Substantia nigra (tissue), 51 donors: ENCODE measurements at places on chromosomes 6 and 20.
A peak's percentile ranks its signal among the peaks of the same experiment; 100 is the strongest.

DNA sequence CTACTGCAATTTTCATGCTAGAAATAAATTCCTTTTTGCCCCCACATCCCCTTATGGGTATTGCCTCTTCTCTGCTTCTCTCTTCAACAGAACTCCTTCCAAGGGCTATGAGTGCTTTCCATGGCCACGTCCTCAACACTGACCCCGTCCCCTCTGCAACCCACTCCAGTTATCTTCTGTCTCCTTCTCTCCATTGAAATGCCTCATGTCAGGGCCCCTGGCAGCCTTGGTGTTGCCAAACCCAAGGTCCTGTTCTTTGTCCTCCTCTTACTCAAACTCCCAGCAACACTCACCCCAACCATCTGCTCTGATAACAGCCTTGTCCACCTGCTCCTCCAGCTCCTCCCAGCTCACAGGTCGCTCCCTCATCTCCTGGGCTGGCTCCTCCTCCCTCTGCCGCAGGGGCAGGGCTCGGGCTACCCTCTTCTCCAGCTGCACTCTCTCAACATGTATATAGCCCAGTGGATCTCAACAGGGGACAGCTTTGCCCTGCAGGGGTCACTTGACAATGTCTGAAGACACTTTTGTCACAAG is 196.1 kb upstream of the QKI start:
- no peak for DNase-seq

DNA sequence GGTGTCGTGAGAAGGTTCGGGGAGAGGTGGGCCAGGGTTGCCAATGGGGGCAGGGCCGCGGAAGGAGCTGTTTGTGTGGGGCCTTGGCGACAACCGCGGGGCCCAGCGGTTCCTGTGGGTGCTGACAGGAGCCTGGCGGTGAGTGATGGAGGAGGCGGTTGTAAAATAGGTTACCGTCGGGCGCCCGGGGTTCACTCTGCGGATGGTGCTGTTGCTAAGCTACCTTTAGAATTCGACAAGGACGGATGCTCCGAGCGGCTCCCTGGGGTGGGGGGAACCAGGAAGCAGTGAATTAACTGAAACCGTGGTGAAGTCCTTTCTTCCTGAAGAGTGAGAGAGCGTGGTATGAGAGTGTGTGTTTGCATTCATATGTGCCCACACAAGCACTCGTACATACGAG is 61.7 kb downstream of the CDH22 start:
- no peak for DNase-seq

- no peak for DNase-seq
Measured at GRCh38 chr6:44634321-44634720, 246.8 kb downstream of the CDC5L start.

DNA sequence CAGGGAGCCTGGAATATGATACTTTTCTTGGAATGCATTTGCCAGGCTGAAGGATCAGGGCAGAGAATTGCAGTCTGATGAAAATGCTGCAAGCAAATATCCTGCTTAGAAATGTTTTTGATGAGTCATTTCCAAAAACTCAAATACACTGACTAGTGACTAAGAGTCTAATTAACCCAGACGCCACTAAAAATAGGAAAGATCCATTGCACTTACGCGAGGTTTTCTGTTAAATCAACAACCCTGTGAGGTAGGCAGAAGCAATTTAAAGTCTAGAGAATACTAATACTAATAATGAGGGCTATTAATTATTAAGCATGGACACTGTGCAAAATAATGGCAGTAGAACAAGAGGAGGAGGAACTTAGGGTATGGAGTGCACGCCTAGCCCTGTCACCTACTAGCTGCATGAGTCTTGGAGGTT is 130.1 kb upstream of the DOK5 start:
- no peak for DNase-seq

DNA sequence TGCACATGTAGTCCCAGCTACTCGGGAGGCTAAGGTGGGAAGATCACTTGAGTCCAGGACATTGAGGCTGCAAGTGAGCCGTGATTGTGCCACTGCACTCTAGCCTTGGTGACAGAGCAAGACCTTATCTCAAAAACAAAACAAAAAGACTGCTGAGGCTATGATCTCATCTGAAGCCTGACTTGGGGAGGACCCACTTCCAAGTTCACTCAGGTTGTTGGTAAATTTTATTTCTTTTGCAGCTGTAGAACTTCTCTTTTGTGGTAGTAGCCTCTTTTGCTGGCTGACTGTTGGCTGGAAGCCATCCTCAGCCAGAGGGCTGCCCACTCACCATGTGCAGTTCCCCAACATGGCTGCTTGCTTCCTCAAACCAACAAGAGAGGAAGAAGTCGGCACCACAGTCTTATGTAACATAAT is 36.8 kb upstream of the ME1 start:
- peak; percentile 2 for DNase-seq

DNA sequence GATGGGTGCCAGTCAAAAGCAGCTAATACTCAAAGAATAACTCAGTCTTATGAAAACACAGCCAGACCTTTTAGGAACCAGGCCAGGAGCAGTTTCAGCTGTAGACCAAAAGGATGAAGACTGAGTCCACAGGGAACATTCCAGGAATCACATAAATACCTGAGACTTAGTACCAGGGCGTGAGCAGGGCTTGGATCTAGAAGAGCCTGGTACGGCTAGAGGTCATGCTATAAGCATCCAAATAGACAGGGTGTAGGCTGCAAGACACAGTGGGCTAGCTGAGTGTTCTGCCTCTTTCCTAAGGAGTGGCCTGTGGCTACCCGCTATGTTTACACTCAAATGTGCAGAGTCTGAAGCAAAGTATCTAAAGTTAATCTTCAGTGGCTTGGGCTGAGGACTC is 29.5 kb upstream of the LRRC1 start:
- no peak for DNase-seq

GRCh38 chr20:22984008-22984407 is 51.1 kb upstream of the SSTR4 start:
- DNase-seq = no peak

DNA sequence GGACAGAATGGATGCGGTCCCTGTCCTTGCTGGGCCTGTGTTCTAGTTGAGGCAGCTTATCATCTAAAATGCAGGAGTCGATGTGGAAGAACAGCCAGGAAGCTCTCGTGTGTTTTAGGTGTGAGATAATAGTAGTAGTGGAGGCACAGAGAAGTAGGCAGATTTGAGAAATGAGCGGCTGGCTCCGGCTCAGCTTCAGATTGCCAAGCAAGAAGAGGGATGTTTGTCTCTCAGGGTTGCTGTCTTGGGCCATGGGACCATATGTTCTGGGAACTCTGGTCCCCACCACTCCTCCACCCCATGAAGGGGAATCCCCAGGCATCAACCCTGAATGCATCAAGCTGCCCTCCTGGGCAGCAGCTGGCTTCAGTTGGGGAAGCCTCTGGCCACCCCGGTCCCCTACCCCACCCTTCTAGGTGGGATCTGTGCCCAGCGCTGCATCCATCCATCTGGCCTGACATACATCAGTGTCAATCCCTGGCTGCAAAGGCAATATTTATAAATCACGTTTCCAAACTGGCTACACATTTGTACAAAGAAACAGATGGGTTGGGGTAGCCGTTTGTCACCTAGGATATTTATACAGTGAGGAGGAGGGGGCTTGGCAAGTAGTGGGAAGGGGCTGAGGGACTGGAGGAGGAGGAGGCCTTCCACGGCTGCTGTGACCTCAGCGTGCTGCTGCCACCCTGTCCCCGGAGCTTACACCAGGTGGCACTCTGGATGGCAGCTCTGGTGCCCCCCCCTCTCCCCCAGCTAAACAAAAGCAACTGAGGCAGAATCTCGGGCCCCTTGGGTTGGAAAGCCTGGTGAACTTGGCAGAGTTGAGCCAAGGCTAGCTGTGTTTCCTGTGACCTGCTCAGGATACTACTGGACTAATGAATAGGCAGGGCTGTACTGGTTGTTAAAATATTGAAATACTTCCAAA is 64.4 kb downstream of the CD40 start:
- no peak for DNase-seq

- no peak for DNase-seq
Measured at GRCh38 chr20:37468886-37469285, 52.2 kb upstream of the NNAT start.

DNA sequence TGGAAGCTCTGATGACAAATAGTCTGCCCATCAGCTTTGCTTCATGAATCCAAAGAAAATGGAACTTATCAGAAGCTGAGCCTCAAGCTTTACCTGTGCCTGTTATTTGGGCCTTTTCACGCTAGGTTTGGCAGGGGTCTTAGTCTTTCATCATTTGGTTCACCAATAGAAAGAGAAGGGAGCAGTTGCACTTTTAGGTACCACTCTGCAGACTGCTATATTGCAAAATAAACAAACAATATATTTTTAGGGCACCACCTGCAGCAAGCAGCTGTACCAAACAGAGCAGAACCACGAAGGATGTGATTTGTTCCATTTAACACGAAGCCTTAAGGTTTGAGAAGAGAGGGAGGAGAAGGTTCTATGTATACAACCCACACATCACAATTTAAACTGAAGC is 291.4 kb upstream of the RNF217 start:
- no peak for DNase-seq

- no peak for DNase-seq
Measured at GRCh38 chr6:44696686-44697085, 309.2 kb downstream of the CDC5L start.

- no peak for DNase-seq
Measured at GRCh38 chr6:130115036-130115435, 96.7 kb downstream of the L3MBTL3 start.

DNA sequence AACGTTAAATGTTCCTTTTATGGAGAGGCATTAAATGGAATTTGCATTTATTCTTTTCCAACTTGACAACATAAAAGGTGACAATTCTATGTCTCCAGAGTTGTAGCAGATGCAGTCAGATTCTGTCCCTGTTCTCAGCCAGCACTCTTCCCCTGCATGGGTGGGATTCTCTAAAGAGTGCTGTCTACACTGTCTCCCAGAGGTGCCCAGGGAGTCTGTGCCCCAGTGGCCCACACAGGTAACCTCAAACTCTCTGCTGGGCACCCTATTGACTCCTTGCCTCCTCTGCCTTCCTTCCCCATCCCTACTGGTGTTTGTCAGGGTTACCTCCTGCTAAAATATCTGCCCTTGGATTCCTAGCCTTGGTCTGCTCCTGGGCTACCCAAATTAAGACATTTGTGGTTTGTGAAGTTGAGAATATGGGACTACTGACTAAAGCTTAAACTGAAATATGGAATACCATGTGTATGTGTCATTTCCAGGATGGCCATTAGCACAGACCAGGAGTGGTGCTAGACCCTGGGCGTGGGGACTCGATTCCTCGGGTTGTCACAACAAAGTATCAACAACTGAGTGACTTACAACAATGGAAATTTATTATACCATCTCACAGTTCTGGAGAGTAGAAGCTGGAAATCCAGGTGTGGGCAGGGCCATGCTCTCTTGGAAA is 284.7 kb downstream of the CDH26 start:
- DNase-seq = no peak

DNA sequence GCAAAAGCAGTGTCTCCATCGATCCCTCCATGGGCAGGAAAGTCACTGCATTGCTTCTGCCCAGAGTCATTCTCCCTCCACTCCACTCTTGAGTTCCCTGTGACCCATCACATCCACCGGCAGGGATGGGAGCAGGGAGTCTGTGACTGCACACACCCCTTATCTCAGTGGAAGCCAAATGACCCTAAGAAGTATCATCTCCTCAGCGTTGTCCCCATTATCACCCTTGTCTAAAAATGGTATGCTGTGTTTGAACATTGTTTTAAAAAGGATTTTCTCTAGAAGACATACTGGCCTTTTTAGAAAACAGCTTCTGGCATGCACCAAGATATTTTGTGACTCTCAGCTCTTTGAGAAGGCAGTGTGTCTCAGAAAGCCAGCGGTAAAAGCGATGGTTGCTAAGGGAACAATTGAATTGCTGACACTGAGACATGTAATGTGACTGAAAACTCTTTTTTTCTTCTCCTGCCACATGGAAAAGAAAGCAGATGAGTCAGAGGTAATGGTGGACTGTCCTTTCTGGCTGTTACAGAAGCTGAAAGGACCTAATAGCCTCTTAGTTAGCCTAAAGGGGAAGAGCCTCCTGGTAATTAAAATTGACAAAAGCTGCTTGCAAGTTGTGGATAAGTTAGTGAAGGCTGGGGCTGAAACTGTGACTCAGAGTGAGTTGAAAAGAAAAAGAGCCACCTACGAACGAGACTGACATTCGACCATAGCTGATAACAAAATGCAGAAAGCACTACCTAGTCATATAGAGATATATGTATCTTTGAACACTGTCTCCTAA is 120.5 kb downstream of the MAP3K7 start:
- DNase-seq = no peak

DNA sequence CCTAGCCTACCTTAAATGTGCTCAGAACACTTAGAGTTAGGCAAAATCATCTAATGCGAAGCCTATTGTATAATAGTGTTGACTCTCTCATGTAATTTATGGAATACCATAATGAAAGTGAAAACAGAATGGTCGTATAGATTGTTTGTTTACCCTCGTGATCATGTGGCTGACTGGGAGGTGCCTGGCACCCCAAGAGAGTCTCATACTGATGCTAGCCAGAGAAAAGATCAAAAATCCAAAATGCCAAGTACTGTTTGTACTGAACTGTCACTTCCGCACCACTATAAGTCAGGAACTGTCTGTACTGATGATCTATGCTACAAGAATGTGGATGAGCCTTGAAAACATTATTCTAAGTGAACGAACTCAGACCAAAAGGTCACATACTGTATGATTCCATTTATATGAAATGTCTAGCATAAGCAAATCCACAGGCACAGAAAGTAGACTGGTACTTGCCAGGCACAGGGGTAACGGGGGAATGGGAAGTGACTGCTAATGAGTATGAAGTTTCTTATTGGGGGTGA is 22.4 kb downstream of the ZMYND8 start:
- no peak for DNase-seq

DNA sequence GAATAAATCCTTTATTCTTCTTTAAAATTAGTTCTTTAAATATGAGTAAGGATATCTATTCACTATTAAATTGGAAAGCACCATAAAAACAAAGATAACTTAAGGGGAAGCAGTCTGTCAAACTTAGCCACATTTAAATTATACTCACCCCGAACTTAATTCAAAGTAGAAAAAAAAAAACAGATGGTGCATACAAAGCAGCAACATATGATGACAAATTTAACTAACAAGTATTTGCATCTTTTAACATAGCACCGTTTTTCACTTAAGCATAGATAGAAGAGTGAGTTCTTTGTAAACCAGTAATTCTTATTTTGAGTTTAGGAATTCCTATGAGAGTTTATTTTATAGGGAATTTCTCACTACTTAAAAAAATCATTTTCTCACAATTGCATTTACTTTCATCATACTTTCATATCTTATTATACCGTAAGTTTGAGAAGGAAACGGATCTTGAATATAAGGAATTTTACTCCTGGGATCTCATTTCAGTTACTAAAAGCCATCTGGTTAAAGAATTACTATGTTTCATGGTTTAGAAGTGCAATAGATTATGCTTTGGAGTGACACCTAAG is 828.2 kb upstream of the MAP3K7 start:
- no peak for DNase-seq

GRCh38 chr6:107962723-107963122 is 4.7 kb upstream of the SEC63 start:
- DNase-seq = no peak

GRCh38 chr6:40563111-40563510 is 24.1 kb downstream of the LRFN2 start:
- no peak for DNase-seq
